Erythroblast (primary cell): ENCODE measurements at places on chromosomes 11 and 22.

DNA sequence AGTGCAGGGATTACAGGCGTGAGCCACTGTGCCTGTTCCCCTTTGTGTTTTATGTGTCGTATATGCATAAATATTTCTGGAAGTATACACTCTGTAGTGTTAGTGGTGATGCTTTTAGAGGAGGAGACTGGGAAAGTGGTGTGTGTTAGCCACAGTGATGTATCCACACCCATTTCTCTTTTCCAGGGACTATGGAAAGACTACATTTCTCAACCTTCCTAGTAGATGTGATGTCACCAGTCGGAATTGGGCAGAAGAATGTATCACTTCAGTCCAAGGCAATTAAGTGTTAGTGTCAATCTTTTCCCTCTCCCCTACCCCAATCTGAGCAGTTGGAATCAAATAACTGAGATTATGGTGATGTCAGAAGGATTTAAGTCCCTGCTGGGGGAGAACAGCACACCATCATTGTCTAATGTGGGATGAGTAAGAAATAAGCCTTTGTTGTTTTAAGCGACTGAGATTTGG is 5.8 kb upstream of the ATG16L2 start:
- no peak for DNase-seq

DNA sequence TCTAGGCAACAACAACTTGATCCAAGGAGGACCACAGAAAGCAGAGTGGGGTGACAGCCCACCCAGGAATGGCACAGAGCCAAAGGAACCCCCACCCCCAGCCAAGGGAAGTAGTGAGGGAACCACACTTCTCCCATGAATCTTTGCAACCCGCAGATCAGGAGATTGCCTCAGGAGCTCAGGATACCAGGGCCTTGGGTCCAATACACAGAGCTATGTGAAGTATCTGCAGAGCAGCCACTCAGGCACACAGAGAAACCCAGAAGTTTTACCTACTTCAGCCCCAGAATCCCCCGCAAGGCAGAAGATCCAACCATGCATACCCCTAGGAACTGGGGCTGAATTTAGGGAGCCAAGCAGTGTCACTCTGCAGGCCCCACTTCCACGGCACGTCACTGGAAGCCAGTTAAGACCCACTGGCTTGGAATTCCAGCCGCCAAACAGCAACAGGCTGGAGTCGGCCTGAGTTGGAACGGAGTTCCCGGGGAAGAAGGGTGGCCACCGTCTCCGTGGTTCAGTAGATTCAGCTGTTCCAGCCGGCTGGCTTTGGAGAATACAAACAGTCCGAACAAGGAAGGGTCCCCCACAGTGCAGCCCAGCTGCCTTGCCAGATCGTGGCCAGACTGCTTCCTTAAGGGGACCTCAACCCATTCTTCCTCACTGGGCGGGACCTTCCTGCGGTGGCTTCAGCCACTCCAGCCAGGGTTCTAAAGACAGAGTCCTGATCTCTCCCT is 174.1 kb downstream of the TTC28 start:
- DNase-seq = no peak

DNA sequence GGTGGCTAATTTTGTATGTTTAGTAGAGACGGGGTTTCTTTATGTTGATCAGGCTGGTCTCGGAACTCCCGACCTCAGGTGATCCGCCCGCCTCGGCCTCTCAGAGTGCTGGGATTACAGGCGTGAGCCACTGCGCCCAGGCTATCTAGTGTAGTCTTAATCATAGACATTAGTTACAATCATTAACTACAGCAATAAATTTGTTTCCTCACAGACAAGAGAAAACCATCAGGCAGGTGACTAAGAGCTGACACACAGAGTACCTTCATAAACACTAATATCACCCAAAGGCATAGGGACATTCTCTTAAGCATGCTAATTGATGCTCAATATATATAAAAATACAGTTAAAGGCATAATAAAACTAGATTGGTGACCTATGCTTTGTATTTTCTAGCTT is 19.4 kb downstream of the SDHD start:
- DNase-seq = no peak

- DNase-seq = no peak
These were observed 62.8 kb downstream of the NCAM1 start for GRCh38 chr11:113023986-113024385.

DNA sequence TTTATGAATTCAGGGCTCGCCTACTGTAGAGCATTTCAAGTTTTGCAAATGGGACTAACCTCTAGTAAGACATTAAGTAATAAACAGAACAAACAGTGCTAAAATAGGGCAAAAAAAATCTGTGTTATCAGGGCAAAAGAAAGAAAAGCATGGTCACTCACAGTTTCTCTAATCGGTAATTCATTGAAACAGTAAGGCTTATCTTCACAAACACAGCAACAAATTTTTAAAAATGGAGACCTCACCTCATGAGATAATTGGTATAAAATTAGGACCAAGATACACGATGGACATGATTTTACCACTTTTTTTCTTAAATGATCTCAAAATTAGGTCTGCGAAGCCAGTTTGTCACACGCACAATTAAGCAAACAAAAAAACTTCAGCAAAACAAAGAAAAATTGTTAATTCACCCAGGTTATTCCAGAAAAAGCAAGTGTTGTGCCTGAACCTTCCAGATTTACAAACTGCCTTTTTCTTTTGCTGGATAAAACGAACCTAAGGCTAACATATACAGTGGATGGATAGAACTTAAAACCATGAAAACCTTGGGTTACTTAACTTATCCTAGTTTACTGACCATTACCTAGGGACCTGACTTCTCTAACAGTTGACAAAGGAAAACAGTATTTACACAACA is 1.4 kb downstream of the TMEM123 start:
- peak; percentile 56 for DNase-seq

- DNase-seq = no peak
These were observed at the start of gene ADORA2A for GRCh38 chr22:24427500-24428164. TSS of gene ADORA2A (plus strand) at chr22:24427599. CDS start at chr22:24433405, 5,806 bp downstream.

GRCh38 chr22:46450931-46451561 is 86.4 kb downstream of the CELSR1 start:
- DNase-seq = no peak

- no peak for DNase-seq
These were observed 345.8 kb downstream of the BRD1 start for GRCh38 chr22:49481659-49482399.

DNA sequence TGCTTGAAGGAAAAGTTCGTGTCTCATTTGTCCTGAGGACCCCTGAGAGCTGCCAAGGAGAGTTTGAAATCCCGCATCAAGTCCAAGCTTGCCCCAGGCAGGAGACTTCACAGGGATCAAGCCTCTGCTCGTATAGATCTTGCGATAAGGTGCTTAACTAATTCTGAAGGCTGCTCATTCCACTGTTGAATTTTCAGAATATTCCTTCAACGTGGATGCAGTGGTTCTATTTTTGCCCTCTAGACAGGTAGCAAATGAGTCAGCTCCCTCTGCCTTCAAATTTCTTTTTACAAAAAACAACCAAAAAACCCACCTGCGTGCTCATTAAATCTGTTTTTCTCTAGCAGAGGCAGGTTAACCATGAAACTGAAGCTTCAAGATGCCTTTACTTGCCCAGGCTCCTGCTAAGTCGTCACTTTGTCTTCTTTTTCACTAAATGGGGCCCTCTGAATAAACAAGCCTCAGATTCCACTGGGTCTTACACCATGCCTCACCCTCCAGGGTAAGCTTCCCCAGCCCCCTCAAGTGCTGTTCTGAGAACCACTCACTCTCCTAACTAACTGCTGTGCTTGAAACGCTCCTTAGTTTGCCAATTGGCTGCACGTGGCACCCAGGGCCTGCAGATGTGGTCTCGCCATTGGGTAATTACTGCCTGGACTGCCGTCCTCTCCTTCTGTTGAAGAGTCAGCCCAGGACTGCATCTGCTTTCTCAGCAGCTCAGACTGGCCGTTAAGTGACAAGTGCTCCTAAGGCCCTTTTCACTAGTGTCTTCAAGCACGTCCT is 105.0 kb downstream of the TRPC6 start:
- DNase-seq = no peak

DNA sequence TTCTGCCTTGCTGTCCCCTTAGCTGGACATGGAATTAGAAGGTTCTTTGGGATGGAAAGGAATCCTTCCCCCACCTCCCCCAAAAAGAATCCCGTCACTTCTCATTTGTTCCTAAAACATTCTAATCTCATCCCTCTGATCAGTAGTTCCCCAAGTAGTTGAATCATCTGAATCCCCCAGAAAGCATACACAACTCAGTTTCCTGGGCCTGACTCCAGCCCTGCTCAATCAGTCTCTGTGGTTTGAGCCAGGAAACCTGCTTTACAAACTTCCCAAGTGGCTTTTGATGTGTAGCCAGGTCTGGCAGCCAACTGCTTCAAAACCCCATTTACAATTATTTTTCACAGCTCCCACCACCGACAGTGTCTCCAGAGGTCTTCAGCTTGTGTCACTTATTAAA is 20.2 kb downstream of the C22orf31 start:
- DNase-seq = no peak

GRCh38 chr11:2940147-2940920 is 11.1 kb upstream of the PHLDA2 start:
- peak; percentile 59 for DNase-seq

DNA sequence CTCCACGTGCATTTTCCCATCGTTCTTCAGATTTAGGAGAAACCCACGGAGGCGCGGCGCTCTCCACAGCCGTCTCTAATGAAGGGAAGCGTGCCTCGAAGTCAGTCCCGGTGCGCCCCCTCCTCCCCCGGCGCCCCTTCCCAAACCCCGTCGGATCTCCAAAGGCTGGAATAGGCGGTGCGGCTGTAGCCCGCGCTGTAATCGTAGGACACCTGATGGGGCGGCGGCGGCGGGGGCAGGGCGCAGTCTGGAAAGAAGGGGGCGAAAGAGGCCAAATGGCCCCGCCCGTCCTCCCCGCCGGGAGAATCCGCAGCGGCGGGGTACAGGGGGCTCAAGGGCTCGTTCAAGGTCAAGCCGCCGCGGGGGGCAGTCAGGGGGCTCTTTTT is 1.3 kb downstream of the FAM181B start:
- no peak for DNase-seq
